Stimulated activated CD8-positive, alpha-beta memory T cell treated with anti-CD3 and anti-CD28 coated beads, Interleukin-4, amount 100 ng/mL, for 1 hour (primary cell): ENCODE measurements at places on chromosomes 7 and 10.

- no peak for DNase-seq
These were observed 90.6 kb downstream of the ARID5B start for GRCh38 chr10:61992059-61992460.

DNA sequence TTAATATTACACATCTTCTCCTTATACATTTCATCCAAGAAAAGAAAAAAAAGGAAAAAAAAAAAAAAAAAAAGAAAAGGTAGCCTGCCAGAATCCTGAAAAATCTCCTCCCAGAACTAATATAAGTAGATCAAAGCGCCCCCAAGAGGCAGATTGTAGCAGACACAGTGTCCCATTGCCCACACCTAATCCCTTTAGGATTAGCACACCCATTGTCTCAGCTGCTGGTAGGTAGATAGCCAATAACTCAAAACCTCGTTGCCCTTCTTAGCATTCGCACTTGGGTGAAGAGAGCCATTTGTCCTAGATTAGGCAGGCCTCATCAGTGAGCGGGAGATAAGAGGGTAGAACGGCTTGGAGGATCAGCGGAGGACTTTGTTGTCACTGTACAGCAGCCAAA lies 100.2 kb upstream of the SORCS1 start:
- DNase-seq: no peak

- no peak for DNase-seq
These were observed 1.2 kb downstream of the MARCHF5 start for GRCh38 chr10:92291921-92292845.

DNA sequence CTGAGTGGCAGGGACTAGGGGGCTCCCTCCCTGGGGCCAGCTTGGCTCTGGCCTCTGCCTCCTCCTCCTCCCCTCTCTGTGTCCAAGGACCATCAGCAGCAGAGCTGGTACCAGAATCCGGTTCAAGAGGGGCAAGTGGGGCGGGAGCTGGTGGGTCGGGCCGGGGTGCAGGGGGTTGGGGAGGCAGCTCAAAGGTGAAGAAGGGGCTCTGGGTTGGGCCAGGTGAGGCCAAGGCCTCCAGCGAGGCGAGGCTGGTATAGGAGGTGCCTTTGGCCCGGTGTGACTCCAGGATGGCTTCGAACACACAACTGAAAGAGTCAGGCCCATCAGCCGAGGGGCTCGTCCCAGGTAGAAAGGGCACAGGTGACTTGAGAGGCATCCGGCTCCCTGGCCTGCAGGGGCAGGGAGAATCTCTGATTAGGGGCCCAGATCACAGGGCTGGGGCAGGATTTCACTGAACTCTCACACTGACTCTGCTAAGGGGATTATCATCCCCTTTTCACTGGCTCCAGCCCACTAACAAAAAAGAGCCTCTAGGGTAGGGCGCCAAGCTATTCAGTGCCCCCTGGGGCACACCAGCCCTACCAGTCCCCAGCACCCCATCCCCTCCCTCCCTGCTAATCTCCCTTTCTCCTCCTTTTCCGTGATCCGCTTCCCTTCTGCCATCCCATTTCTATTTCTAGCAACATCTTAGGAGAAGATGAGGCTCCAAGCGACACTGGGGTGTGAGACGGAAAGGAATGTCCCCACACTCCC lies 4.6 kb downstream of the PSD start:
- DNase-seq: no peak

- no peak for DNase-seq
These were observed 133.7 kb downstream of the ARHGAP22 start for GRCh38 chr10:48470893-48471805.

- no peak for DNase-seq
These were observed 57.8 kb upstream of the WIPF3 start for GRCh38 chr7:29748286-29749099.

GRCh38 chr7:115825456-115826115 lies 205.0 kb downstream of the TFEC start:
- DNase-seq: no peak

- DNase-seq: no peak
These were observed 69.9 kb downstream of the CASD1 start for GRCh38 chr7:94579470-94579869.

- no peak for DNase-seq
These were observed 9.2 kb downstream of the CPA2 start for GRCh38 chr7:130275826-130276297.

- no peak for DNase-seq
These were observed 1.7 kb upstream of the FUOM start for GRCh38 chr10:133359554-133359971.

DNA sequence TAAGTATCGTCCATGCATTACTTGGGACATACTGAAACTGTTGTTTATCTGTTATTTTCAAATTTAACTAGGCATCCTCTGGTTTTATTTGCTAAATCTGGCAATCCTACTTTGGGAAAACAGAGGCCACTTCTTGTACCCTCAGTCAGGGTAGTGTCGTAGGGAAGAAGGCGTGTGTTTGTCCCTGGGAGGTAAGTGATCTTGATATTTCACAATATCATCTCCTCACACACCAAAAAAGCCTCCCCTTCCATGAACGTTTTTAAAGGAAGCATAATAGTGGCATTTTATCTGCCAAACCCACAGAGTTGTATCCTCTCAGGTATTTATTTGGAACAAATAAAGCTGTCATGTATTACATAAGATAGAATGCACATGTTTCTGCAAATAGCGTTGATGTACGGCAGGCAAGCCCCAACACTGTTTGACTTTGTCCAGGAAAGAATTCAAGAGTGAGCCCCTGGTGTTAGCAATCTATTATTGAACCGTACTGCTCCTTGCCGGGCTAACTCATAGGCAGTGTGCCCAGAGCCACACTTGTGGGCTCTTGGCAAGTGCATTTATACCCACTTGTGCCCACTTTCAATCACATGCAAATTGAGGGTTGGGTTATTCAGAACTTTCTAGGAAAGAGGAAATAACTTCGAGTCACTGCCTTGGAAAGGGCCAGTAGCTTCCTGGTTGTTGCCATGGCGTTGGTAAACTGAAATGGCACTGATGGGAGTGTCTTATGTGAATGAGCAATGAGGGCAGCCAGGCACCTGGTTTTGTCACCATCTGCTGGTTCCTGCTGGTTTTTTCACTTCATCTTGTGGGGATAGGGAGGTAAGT lies 266.0 kb downstream of the USP6NL start:
- DNase-seq: no peak

DNA sequence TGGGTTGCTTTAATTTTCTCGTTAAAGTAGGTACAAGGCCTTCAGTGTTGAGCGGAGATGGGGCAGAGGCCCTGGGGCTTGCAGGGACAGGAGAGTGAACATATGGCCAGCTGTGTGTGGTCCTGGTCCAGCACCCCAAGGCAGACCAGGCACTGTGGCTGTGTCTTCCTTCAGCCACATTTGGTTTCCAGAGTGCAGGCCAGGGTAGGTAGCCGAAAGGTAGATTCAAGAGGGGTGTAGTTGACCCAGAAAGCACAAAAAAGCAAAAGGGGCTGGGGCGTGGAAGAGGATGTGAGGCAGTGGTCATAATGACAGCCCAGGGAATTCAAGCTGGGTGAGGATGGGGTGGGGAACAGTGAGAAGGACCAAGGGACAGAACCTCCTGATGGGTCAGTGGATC lies 21.3 kb upstream of the CHST15 start:
- DNase-seq: no peak

DNA sequence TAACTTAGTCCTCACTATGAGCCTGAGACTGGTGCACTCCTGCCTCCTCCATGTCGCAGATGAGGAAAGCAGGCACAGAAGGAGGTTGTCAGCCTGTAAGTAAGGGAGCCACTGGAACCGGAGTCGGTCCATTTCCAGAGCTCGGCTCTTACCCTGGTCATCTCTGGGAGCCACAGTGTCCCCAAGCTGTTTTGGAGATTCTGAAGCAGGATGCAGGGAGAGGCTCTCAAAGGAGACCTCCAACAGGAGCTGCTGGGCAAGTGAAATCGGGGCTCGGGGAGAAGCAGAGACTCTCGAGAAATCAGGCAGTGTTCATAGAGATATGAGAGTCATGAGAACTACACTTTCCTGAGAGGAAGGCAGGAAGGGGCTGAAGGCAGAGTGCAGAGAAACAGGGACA lies 39.0 kb downstream of the VSTM4 start:
- DNase-seq: no peak
